ENCODE measurements at places on chromosomes 6 and 20.

DNA sequence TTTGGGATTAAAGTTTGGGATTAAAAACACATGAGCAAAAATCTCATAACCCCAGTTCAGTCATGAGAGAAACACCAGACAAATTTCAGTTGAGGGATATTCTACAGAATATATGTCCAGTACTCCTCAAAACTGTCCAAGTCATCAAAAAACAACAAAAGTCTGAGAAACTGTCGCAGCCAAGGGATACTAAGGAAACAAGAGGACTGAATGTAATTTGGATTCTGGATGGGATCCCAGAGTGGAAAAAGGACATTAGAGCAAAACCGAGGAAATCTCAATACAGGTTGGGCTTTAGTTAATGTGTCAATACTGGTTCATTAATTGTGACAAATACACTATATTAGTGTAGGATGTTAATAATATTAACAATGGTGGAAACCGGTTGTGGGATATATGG lies 219.3 kb downstream of the BCKDHB start:
- DNase-seq = no peak

DNA sequence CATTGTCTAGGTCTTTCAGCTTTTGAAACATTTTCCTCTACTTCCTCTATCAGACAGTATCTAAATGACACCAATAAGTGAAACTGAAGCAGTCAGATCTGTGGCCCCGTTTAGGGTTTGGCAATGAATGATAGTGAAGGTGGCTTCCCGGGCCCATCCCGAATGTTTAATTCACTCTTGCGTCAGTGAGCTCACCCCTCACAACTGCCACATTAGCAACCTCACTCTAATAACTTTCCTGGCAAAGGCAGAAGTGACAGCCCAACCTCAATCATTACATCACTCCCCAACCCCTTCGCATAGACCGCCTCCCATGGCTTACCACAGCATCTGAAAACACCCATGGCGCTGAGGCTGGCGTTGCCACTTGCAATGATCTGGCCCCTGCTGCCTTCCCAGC lies 92.4 kb upstream of the CD83 start:
- no peak for DNase-seq

GRCh38 chr6:30013291-30013922 lies 47.7 kb upstream of the POLR1H start:
- DNase-seq = no peak

GRCh38 chr20:38982291-38982690 lies 20.1 kb downstream of the DHX35 start:
- no peak for DNase-seq

- peak; percentile 79 for DNase-seq
Observed at GRCh38 chr6:43575105-43575771, 600 bp downstream of the XPO5 start.

GRCh38 chr6:52503851-52504781 lies 72.7 kb downstream of the TRAM2 start:
- DNase-seq = peak; percentile 73

- peak; percentile 61 for DNase-seq
Observed at GRCh38 chr20:57621421-57622200, 1.4 kb upstream of the ZBP1 start.

DNA sequence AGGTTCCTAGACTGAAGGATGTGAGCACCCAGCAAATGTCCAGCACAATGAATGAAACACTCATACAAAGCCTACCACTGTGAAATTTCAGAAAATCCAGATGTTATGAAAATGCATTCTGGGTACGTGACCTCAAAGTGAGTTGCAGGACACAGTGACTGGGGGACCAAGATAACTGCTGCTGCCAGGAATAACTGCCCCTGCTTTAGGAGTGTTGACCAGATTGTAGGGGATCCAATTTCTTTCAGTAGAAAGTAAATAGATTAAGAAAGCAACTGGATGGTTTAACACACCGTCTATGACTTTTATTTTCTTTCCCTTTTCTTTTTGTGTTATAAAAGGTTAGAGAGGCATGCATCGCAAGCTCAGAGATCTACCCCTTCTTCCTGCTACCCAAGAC lies 29.5 kb downstream of the MYLK4 start:
- DNase-seq = no peak

GRCh38 chr6:114342086-114342825 lies 567 bp downstream of the HS3ST5 start:
- DNase-seq = peak; percentile 69

- no peak for DNase-seq
Observed at GRCh38 chr6:43444036-43444435, 11.3 kb downstream of the DLK2 start.

GRCh38 chr6:167351656-167352345 lies 26.9 kb downstream of the TTLL2 start:
- DNase-seq = no peak

DNA sequence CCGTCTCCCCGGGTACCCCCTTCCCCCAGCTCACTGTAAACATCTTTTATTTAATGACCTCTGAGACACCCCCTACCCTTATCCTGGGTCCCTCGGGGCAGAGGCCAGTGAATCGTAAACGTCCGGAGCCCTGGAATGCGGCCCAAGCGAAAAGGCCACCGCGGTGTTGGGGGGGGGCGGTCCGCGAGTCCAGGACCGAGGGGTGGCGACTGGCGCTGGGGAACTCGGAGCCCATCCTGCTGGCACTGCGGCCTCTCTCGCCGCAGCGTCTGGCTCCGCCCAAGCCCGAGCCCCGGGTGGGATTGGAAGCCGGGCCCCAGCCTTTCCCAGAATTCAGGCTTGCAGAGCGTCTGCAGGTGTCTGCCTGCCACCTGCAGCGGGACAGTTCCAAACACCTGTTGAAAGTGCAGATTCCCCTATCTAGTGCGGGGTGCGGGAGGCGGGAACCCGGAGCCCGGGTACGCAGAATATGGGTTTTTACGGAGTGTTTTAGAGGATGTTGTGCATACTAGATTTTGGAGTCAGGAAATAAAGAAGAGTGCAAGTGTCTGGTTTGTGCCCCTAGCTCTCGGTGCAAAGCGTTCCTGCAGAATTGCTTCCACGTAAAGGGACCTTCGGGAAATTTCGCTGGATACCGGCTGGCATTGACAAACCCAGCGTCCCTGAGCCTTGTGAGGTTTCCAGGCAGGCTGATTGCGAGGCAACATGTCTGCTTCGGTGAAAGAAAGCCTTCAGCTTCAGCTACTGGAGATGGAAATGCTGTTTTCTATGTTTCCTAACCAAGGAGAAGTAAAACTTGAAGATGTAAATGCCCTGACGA lies 800 bp downstream of the RWDD2A start:
- peak; percentile 76 for DNase-seq

GRCh38 chr6:83815631-83816272 lies 37.4 kb upstream of the RIPPLY2 start:
- DNase-seq = no peak

DNA sequence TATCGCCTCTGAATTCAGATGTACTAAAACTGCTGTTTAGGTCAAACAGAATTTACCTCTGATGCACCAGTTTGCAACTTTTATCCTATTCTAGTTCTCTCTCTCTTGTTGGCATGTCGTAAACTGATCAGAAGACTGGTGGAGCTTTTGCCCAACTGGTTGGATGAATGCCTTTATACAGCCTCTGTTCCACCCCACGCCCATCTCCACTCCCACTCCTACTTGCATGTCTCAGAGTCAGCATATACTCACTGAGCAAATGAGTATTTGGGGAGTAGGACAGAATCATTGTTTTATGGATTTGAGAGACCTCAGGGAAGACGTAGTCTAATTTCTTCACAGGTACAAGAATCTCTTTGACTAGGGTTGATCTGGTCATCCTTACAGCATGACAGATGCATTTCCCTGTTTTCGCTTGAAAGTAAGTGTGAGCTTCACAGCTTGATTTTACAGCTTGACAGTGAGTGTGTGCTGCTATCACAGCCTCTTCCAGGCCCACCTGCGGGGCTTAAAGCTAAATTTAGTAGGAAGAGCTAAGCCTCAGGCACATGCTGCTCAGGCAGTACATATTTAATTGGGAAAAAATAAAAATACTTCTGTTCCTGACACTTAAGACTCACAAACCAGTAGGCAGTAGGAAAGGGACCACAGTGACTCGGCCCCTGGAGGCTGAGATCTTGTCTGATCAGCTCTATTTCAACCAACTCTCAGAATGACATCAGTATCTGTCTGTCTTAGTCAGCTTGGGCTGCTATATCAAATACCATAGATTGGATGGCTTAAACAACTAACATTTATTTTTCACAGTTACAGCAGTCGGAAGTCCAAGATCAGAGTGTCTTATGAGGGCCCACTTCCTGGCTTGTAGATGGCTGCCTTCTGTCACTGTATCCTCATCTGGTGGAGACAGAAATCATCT lies 30.4 kb downstream of the TRMT6 start:
- no peak for DNase-seq

GRCh38 chr6:4670824-4671409 lies 105.3 kb upstream of the CDYL start:
- DNase-seq = peak; percentile 52

DNA sequence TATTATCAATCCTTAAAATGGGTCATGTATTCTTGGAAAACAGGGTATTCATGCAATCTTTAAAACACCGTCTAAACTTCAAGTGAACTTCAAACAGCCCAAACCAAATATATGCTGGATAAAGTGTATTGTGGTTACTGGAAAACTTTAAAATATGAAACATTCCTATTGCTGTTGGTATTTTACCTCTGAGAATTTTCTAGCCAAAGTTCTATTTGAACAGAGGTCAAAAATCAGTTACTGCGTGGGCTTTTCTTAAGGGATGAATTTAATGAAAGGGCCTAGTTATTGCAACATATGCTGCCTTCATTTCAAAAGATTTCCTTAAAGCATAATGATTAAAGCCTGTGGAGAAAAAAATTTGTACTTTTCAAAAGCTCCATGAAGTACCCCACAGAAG lies 436.0 kb downstream of the PLCB1 start:
- DNase-seq = no peak

Data from type B pancreatic cell (in vitro differentiated cells).